ENCODE measurements at places on chromosomes 12 and 14.

DNA sequence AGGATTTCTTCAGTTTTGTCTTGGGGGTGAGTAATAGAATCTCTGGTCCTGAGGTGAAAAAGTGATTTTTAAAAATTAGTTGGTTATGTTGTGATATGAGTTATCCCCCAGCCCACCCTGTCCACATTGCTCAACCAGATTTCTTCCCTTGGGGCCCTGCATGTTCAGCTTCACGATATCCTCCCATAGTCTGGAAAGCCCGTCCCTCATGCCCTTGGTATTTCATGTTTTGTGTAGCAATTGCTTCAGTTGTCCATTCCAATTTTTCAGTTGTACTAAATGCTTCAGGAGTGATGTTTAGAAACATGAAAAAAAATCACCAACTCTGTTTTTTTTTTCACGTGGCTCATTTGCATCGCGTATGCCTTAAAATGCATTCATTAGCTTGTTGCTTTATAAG lies 17.5 kb upstream of the BICD1 start:
- DNase-seq: no peak

DNA sequence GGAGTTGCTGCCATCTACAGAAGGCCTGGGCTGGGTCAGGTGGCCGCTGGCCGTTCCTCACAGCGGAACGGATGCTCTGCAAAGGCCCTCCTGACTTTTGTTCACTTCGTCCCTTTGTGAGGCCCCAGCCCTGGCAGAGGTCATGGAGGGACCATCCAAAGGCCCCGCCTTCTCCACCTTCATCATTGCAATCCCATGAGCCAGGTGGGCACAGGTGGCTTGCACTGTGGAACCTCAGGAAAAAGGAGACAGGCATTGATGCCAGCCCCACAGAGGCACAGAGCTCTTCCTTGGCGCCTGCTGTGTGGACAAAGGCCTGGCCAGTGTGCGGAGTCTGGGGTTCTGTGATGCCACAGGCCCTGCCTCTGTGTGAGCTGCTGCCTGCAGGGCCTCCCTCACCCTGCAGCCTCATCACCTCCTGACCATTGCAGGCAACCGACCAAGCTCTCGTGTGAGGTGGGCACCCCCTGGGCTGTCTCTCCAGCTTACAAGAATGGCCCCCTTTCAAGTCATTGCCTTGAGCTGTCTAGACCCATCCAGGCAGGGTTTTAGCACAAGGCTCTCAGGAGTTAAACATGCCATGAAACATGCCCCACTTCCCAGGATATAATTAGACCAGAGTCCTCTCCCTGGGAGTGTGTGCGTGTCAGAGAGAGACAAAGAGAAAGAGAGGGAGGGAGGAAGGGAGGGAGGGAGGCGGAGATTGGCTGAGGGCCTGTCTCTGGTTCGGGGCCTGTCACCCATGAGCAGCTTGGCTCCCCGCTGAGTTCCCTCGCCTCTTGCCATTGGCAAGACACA lies 19.3 kb downstream of the NFKBIA start:
- DNase-seq: peak; percentile 90

GRCh38 chr12:49369411-49370145 lies 2.3 kb downstream of the SPATS2 start:
- DNase-seq: peak; percentile 51

- no peak for DNase-seq
Measured at GRCh38 chr12:52220477-52220876, 12.6 kb upstream of the KRT7 start.

- DNase-seq: no peak
Measured at GRCh38 chr14:101253948-101254347, 307.3 kb upstream of the DIO3 start.

- DNase-seq: no peak
Measured at GRCh38 chr14:103122947-103123633, at the start of gene TNFAIP2. TNFAIP2 (plus strand) TSS chr14:103123461; CDS start chr14:103126458, 2,997 bp downstream.

GRCh38 chr12:12979126-12979525 lies 20.9 kb downstream of the HEBP1 start:
- no peak for DNase-seq

DNA sequence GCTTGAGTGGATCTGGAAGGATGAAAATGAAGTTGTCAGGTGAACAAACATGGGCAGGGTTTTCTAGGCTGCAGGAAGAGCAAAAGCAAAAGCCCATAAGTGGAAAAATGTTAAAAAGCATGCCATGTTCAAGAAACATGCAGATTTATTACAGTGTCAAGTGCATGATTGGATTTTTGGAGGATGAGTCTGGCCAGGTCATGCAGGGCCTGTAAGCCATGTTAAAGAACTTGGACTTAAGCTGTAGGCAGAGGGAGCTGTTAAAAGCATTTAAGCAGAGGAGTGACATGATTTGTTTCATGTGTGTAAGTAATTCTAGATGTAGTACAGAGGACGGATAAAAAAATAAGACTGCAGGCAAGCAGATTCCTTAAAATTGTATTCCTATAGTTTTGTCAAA lies 16.3 kb upstream of the SINHCAF start:
- DNase-seq: no peak

DNA sequence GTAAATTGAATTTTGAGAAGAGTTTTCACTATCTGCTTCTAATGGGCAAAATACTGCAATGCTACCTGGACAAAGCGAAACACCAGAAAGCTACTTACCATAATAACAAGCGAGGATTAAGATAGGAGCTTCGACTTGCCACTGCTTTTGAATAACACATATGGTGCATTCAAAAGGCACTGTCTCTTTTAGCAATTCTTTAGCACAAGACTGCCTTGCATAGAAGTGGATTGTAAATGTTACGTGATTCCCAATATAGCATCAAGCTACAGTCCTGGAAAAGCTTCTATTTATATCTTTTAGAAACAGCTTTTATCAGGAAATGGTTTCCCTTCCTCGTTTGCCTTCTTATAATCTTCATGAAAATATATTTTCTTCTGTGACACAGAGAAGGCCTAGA lies 258.7 kb upstream of the PDE3A start:
- DNase-seq: no peak

GRCh38 chr12:90999966-91000365 lies 4.8 kb downstream of the EPYC start:
- DNase-seq: no peak

DNA sequence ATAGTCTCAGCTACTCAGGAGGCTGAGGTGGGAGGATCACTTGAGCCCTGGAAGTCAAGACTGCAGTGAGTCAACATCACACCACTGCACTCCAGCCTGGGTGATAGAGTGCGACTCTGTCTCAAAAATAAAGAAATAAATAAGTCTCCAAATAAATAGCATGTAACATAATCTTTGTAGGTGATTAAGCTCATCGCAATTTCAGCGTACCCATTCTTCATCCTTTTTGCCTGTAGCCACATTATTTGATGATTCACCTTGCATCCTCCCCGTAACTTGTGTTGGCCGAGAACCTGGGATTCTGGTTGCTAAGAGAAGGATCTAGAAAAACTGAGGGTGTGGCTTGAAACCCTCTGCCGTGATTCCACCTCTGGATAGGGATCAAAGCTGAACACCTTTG lies 115.1 kb downstream of the GALC start:
- DNase-seq: no peak

- no peak for DNase-seq
Measured at GRCh38 chr12:11793921-11794710, 144.6 kb downstream of the ETV6 start.

DNA sequence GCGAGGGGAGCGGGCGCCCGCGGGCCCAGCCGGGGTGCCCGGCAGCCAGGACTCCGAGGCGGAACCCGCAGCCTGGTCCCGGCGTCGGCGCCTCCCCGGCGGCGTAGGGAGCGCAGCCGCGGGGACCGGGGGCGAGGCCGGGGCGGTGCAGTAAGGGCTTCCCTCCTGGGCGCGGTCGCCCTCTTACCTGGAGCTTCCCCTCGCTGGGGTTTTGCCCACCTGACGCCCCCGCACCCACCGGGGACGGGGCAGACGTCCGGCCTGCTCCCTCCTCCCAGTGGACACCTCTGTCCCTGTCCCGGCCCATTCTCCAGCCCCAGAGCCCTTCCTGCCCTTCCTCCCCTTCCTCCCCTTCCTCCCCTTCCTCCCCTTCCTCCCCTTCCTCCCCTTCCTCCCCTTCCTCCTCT lies 413 bp upstream of the TUBA1C start:
- DNase-seq: no peak

- DNase-seq: no peak
Measured at GRCh38 chr12:6374028-6374785, 1.2 kb downstream of the SCNN1A start.
